ENCODE measurements at places on chromosomes 12 and 14.
A peak's percentile ranks its signal among the peaks of the same experiment; 100 is the strongest.

GRCh38 chr14:29712601-29713000 is 215.0 kb downstream of the PRKD1 start:
- DNase-seq = no peak

DNA sequence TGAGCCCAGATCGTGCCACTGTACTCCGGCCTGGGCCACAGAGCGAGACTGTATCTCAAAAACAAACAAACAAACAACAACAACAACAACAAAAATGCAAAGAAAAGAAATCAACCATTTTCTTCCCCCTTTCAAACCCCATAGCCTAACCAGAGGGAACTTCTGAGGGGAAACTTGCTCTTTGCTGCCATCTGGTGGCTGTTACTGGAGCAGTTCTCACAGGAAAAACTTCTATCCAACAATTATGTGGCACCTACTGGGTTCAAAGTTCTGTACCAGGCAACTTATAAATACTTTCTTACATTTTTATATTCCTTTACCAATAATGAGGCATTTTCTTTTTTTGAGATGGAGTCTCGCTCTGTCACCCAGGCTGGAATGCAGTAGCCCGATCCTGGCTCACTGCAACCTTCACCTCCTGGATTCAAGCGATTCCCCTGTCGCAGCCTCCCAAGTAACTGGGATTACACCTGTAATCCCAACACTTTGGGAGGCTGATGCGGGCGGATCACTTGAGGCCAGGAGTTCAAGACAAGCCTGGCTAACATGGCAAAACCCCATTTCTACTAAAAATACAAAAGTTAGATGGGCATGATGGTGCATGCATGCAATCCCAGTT is 50.9 kb upstream of the BICDL1 start:
- DNase-seq = peak; percentile 65

- DNase-seq = no peak
Measured at GRCh38 chr12:58976146-58976545, 55.8 kb upstream of the LRIG3 start.

DNA sequence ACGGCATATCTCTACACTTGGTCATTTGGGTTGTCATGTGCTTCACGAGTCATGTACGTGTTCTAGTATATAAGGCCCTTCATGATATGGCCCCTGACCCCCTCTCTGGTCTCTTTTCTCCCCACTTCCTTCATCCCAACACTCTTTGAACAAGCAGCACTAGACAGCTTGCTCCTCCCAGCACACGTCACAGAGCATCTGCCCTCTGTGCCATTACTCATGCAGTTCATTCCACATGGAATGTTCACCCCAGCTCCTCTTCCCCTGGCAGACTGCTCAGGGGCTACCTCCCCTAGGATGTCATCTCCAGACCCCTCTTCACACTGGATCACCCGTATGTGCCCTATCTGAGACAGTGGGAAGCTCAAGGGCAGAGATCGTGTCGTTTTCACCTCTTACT is 14.1 kb upstream of the LRP1-AS start:
- no peak for DNase-seq

All from stimulated activated CD8-positive, alpha-beta memory T cell treated with anti-CD3 and anti-CD28 coated beads, Interleukin-12 subunit alpha, Interleukin-12 subunit beta, amount 100 ng/mL, for 1 hour (primary cell).